NCI-H2171 (cell line): ENCODE measurements at places on chromosomes 5 and 9.

DNA sequence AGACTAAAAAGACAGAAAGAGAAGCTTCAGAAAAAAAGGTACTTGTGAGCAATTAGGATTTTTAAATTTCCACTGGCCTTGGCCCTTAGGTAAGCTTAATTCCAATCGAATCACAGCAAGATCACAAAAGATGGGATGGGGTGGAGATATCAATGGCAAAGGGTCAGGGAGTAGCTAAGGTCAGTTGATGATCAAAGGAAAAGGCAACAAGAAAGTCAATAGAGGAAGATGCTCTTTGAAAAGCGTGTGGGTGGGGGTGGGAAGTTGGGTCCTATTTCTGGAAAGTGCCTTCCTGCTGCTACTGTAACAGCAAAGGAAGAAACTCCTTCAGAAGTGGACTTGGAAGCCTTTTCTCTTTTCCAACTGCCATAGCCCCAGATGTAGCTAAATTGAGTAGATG lies 7.3 kb downstream of the C1QTNF3 start:
- DNase-seq = no peak

GRCh38 chr5:163565931-163566608 lies 60.7 kb downstream of the MAT2B start:
- no peak for DNase-seq

GRCh38 chr5:177310757-177311391 lies 824 bp downstream of the MXD3 start:
- peak; percentile 17 for DNase-seq

DNA sequence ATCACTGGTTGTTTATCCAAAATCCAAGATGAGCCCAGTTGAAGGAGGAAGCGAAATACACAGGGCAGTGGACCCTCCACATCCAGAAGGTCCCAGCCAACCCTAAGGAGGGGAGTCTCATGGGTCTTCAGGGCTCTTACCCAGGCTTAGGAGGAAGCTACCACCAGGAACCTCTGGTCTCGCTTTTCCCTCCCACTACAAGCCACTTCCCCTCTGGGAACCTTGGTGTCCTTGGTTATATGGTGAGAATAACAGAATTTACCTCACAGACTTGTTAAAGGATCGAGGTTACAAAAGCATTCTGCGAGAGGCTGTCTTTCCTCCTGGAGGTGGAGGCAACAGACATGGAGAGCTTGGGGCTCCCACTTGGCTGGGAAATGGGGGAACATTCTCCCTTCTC lies 3.4 kb downstream of the HIGD2A start:
- DNase-seq = no peak

GRCh38 chr9:137136261-137136880 lies 2.6 kb upstream of the GRIN1 start:
- no peak for DNase-seq

DNA sequence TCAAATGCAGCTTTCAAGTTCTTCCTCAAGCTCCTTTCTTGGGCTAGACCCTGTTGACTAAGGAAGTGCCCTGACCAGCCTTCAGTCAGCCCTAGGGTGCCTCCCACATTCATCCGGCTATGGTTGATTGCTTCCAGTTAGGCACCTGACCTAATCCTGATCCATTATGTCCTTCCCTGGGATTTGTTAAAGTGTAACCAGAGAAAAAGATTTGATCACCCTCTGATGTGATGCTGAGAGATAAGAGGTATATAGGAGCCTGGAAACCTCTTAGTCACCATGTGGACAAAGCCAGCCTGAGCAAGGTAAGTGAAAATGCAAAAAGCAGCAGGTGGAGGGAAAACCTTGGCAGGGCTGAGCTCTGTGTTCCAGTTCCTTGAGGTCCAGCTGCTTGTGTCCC lies 178.8 kb upstream of the ERCC6L2 start:
- no peak for DNase-seq

DNA sequence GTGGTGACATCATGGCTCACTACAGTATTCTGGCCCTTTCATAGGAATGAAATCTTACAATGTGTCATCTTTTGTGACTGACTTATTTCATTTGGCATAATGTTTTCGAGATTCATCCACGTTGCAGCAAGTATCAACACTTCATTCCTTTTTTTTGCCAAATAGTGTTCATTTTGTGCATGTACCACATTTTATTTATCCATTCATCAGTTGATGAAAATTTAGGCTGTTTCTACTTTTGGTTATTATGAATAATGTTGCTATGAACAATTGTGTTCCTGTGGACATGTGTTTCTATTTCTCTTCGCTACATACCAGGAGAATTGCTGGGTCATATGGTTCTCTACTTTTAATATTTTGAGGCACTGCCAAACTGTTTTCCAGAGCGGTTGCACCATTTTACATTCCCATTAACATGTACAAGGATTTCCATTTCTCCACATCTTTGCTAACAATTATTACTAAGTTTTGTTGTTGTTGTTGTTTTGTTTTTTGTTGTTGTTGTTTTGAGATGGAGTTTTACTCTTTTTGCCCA lies 43.5 kb downstream of the RMI1 start:
- no peak for DNase-seq
